ENCODE measurements at places on chromosomes 4 and X. TPM values are rescaled to one million over a fixed set of nuclear protein-coding genes. Genes with fewer than 3 reads are reported as not detected.

GRCh38 chr4:147617173-147617840, at the start of gene TMEM184C:
Gene TMEM184C (plus strand): TSS chr4:147617397. CDS start chr4:147617957, 560 bp downstream.
- H3K4me1 ChIP-seq, result peaks cover 21% of the 10 kb centered on the region
- peak; percentile 98 for DNase-seq
- peaks cover 15% of the 10 kb centered on the region for H3K36me3 ChIP-seq
- H3K4me3 ChIP-seq, result peak within 1 kb of the TSS; percentile 97

DNA sequence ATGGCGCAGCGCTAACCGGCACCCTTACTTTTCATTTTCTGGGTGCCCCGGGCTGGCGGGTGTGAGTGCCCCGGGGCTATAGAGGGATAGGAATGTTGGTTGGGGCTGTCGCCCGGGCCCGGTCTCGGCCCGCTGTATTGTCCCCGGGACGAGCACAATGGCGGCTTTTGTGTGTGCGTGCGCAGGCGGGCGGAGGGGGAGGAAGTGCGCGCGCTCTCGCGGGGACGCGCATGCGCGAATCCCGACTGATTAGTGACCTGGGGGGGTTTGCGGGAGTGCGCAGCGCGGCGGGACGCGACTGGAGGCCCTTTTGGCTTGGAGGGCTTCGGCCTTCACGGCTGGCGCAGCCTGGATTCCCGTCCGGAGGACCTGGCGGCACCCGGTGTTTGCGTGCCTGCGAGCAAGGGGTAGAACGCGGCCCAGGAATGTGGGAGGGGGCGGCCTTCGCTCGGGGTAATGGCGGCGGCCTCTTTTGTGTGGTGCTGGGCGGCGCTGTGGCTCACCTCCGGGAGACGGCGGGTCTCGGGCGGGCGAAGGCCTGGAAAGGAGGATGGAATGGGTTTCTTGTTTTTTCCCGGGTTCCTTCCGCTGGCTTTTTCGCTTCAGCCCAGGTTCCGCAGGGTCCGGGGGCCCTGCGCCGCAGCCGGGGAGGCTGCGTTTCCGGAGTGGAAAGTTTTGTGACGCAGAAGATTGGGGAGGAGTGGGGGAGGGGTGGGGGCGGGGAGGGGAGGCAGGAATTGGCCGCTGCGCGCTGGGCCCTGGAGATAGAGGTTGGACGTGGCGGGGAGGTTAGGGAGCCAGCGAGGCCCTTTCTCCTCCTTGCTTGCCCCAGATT, 618 bp downstream of the DDX3X start:
- H3K27me3 ChIP-seq, result peaks cover 4% of the 10 kb centered on the region
- H3K27ac ChIP-seq, result peak overlapping the region; percentile 100
- H3K36me3 ChIP-seq, result peaks cover 49% of the 10 kb centered on the region
- H3K4me3 ChIP-seq, result peak overlapping the region; percentile 94

DNA sequence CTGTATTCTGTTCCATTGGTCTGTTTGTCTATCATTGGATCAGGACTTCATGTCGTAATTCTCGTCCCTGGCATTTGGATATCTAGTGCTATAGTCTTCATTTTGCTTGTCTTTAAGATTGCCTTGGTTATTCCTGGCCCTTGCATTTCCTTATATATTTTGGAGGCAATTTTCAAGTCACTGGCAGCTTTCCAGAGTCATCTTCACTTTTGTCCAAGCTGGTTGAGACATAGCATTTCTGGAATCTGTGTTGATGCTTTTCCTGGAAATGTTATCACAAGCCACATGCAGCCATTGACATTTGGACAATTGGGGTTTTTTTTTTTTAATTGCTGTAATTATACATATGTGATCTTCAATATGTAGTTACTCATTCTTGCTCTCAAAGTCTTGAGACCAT, 45.2 kb upstream of the HGFAC start:
- no peak overlapping the region for H3K4me3 ChIP-seq
- no peak overlapping the region for H3K27ac ChIP-seq
- no peaks in the 10 kb centered on the region for H3K36me3 ChIP-seq

- no peaks in the 10 kb centered on the region for H3K4me1 ChIP-seq
- H3K36me3 ChIP-seq, result no peaks in the 10 kb centered on the region
- no peaks in the 10 kb centered on the region for H3K27me3 ChIP-seq
- DNase-seq, result no peak
Measured at GRCh38 chr4:21470535-21470934, 478.0 kb downstream of the KCNIP4 start.

- H3K4me3 ChIP-seq, result no peak overlapping the region
- H3K4me1 ChIP-seq, result no peaks in the 10 kb centered on the region
- peaks cover 23% of the 10 kb centered on the region for H3K27me3 ChIP-seq
- no peak overlapping the region for H3K27ac ChIP-seq
- no peak for DNase-seq
Measured at GRCh38 chr4:176798540-176798939, 5.8 kb upstream of the VEGFC start.

GRCh38 chrX:154828016-154828408, 6.5 kb downstream of the SMIM9 start:
- H3K4me3 ChIP-seq, result no peak overlapping the region
- peaks cover 5% of the 10 kb centered on the region for H3K27me3 ChIP-seq

DNA sequence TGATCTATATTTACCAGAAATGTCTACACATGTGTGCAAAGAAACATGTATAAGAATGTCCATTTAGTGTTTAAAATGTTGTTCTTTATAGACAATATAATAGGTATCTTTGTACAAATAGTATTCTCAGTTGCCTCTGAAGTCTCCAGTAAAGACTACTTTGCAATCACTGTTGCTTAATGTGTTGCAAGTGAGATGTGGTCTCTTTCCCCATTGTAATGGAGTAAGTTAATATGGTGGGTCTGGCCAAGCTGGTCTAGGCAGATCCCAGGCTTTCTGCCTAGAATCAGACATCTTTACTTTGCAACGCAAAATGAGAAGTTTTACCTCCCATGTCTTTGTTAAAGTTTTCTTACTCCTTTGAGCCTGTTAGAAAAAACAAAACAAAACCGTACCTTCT, 144.8 kb downstream of the GABRA3 start:
- H3K27me3 ChIP-seq, result no peaks in the 10 kb centered on the region
- no peaks in the 10 kb centered on the region for H3K36me3 ChIP-seq
- H3K4me1 ChIP-seq, result no peaks in the 10 kb centered on the region
- no peak for DNase-seq
- no peak overlapping the region for H3K27ac ChIP-seq

- DNase-seq, result no peak
- peaks cover 2% of the 10 kb centered on the region for H3K36me3 ChIP-seq
- H3K4me3 ChIP-seq, result no peak overlapping the region
- no peak overlapping the region for H3K27ac ChIP-seq
- no peaks in the 10 kb centered on the region for H3K27me3 ChIP-seq
Measured at GRCh38 chr4:185215261-185215660, 5.9 kb downstream of the SNX25 start.

GRCh38 chr4:40256329-40256728, 59.5 kb downstream of the RHOH start:
- H3K27ac ChIP-seq, result peak overlapping the region; percentile 83
- H3K36me3 ChIP-seq, result peaks cover 6% of the 10 kb centered on the region
- H3K4me1 ChIP-seq, result peaks cover 72% of the 10 kb centered on the region
- DNase-seq, result no peak
- H3K27me3 ChIP-seq, result no peaks in the 10 kb centered on the region

- H3K4me1 ChIP-seq, result no peaks in the 10 kb centered on the region
- H3K36me3 ChIP-seq, result no peaks in the 10 kb centered on the region
- H3K27ac ChIP-seq, result no peak overlapping the region
- H3K27me3 ChIP-seq, result peaks cover 3% of the 10 kb centered on the region
- H3K4me3 ChIP-seq, result no peak overlapping the region
Measured at GRCh38 chr4:10305816-10306215, 151.4 kb downstream of the ZNF518B start.

GRCh38 chr4:176792326-176793059, at the start of gene VEGFC:
Gene VEGFC (minus strand): TSS chr4:176792922. CDS start chr4:176792311, 611 bp downstream.
- no peaks in the 10 kb centered on the region for H3K36me3 ChIP-seq
- DNase-seq, result peak; percentile 39
- no peak within 1 kb of the TSS for H3K27ac ChIP-seq
- H3K27me3 ChIP-seq, result peaks cover 59% of the 10 kb centered on the region

GRCh38 chr4:120835342-120835741, 87.2 kb downstream of the PRDM5 start:
- no peaks in the 10 kb centered on the region for H3K4me1 ChIP-seq
- H3K36me3 ChIP-seq, result peaks cover 5% of the 10 kb centered on the region
- H3K4me3 ChIP-seq, result no peak overlapping the region

GRCh38 chrX:98939456-98939855, 1470.6 kb downstream of the PCDH19 start:
- no peaks in the 10 kb centered on the region for H3K4me1 ChIP-seq
- no peak overlapping the region for H3K27ac ChIP-seq
- no peak for DNase-seq
- H3K27me3 ChIP-seq, result no peaks in the 10 kb centered on the region

DNA sequence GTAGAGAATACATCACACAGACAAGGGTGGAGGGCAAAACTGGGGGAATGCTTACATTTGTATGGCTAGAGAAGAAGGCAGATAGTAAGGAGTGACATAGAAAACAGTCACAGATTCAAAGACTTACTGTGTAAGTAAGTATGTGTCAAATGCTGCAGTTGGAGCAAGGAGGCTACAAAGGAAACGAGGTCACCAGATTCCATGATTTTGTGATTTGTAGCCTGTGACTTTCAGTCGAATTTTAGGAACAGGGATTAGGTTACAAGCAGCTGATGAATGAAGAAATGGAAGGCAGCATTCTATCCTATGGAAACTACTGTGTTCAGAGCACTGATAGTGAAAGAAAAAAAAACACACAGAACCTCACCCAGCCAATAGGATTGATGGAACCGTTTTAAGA, 407.9 kb downstream of the IL15 start:
- H3K27me3 ChIP-seq, result no peaks in the 10 kb centered on the region
- no peak overlapping the region for H3K4me3 ChIP-seq
- no peak for DNase-seq
- H3K27ac ChIP-seq, result no peak overlapping the region

GRCh38 chr4:106424426-106424825, 55.8 kb upstream of the GIMD1 start:
- DNase-seq, result no peak
- peaks cover 13% of the 10 kb centered on the region for H3K27me3 ChIP-seq
- H3K27ac ChIP-seq, result no peak overlapping the region
- H3K4me3 ChIP-seq, result no peak overlapping the region
- no peaks in the 10 kb centered on the region for H3K36me3 ChIP-seq

DNA sequence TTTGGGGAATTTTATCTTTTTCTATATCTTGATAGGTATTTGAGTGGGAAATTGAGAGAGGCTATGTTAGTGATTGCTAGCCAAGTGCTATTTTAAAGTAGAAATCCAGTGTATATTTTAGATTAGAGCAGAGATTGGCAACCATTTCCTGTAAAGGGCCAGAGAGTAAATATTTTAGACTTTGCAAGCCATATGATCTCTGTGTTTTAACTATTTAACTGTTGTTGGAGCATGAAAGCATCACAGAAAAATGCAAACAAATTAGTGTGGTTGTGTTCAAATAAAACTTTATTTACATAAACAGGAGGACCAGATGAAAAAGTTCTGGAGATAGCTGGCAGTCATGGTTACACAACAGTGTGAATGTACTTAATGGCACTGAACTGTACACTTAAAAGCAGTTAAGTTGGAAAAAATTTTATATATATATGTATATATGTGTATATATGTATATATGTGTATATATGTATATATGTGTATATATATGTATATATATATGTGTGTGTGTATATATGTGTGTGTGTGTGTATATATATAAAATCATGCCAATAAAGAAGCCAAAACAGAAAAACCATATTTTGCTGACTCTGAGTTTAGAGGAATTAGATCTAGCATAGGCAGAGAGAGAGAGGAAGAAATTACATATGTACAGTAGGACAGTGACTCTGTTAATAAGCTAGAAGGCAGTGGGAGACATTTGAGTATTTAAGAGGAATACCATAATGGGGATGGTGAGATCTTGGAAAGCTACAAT, 83.4 kb downstream of the TMEM164 start:
- DNase-seq, result no peak
- no peaks in the 10 kb centered on the region for H3K27me3 ChIP-seq
- peaks cover 23% of the 10 kb centered on the region for H3K4me1 ChIP-seq
- no peak overlapping the region for H3K4me3 ChIP-seq
- peaks cover 5% of the 10 kb centered on the region for H3K36me3 ChIP-seq

DNA sequence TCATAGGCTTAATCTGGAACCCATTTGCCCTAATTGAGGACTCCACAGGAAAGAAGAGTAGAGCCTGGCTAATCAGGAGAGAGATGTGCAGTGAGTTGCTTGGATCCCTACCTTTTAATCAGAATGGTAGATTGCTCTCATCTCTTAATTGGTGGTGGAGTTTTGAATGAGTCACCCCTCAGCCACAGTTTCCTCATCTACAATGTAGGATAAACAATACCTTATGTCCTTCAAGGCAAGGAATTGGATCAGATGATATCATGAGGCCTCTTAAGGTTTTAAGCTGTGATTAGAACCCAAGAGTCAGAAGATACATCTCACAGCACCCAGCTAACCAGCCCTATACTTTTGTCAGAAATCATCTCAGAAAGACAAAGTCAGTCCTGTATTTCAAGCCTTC, 39.1 kb downstream of the PDGFRA start:
- peaks cover 9% of the 10 kb centered on the region for H3K27me3 ChIP-seq
- no peak for DNase-seq
- no peak overlapping the region for H3K4me3 ChIP-seq

- no peak for DNase-seq
- H3K36me3 ChIP-seq, result no peaks in the 10 kb centered on the region
- H3K4me1 ChIP-seq, result no peaks in the 10 kb centered on the region
Measured at GRCh38 chr4:4800646-4801408, 58.6 kb upstream of the MSX1 start.

DNA sequence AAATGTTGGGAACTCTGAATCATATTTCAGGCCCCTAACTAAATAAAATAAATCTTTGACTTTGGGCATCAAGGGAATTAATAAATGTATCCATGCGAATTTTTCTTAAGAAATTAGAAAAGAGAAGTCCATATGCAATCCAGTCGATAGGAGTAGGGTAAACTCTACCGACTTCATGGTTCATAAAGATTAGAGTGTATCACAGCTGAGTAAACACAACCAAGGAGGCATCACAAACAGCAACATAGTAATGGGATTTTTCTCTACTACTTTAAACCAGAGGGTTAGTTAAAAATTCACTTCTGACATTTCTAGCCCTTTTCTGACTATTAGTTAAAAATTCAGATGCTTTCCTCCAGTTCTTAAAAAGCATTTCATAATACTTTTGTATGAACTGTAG, 19.9 kb downstream of the SEPTIN11 start:
- DNase-seq, result no peak
- peaks cover 20% of the 10 kb centered on the region for H3K36me3 ChIP-seq
- H3K4me3 ChIP-seq, result no peak overlapping the region
- peaks cover 16% of the 10 kb centered on the region for H3K4me1 ChIP-seq
- no peak overlapping the region for H3K27ac ChIP-seq
- no peaks in the 10 kb centered on the region for H3K27me3 ChIP-seq

DNA sequence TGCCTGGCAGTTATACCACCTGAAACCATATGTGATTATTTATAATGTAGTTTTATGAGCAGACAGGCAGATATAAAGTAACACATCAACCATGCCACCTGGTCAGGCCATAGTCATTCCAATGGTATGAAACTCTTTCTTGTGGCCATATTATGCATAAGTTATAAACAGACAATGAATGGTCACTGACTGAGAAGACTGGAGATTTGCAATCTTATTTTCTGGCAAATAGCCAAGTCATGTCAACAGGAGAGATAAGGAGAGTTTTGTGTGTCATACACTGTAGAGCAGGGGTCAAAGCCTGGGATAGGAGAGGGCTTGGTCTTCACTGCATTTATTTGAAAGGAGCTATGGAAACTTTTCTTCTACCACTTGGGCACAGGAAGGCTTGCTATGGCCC, 29.5 kb downstream of the SORBS2 start:
- no peak for DNase-seq
- H3K36me3 ChIP-seq, result no peaks in the 10 kb centered on the region
- H3K4me3 ChIP-seq, result no peak overlapping the region
- peaks cover 10% of the 10 kb centered on the region for H3K27me3 ChIP-seq
- no peak overlapping the region for H3K27ac ChIP-seq

The SHOX gene
- not detected for total RNA-seq

The LNX1 gene
- not detected for total RNA-seq

The C4orf50 gene
- not detected for total RNA-seq

The HSPA4L gene
- 4.8 TPM for total RNA-seq
